Hematopoietic multipotent progenitor cell treated with erythropoietin and hydrocortisone succinate and interleukin-3 and kit ligand, for 4 days (in vitro differentiated cells): ENCODE measurements at places on chromosomes 7 and 10.
A peak's percentile ranks its signal among the peaks of the same experiment; 100 is the strongest.

DNA sequence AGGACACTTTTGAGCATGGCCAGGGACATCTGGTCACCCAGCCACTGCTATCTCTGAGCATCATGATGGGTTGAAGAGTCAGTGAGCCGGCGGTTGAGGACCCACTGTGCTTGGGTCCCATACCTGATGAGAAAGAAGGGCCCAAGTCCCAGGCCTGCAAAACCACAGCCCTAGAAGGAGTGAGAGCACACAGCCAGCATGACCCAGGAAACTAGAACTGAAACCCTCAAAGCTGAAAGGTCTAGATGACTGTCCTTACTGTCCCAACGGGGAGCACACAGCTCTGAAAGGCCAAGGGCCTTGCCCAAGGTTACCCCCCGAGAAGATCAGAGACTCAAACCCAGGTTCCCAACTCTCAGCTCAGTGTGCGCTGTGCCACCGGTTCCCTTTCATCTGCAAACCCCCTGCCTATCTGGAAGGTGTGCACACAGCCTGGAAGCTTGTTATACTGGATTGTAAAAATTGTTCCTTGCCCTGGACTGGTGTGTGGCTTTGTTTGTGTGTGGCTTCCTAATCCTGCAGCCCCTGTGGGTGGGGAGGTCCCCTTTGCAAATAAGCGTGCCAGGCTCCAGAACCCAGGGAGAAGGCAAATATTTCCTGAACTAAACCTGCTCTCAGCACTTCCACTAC is 22.6 kb upstream of the PSAP start:
- no peak for DNase-seq

DNA sequence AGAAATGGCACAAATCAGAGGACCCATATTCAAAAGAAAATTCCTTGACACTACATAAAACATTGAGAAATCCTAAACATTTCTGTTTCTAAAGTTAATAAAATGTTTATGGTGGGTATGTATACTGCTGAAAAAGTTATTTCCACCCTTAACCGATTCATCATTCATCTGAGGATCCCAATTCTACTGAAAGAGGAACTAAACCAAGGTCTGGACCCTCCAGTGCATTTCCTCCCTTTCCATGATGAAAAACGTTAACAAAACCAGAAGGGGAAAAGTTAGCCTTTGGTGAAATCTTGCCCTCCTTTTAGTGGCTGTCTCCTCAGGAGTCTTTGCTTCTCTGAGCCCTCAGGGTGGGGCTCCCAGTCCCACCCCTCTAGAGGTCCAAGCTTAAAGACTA is 144.5 kb upstream of the ASAH2 start:
- DNase-seq, result no peak

GRCh38 chr7:6536262-6537260 is 14.7 kb downstream of the GRID2IP start:
- DNase-seq, result no peak

- DNase-seq, result no peak
Observed at GRCh38 chr7:155373359-155374273, 75.9 kb downstream of the INSIG1 start.

GRCh38 chr7:132609906-132610520 is 33.7 kb upstream of the PLXNA4 start:
- no peak for DNase-seq

- DNase-seq, result no peak
Observed at GRCh38 chr10:23869548-23869947, 339.4 kb upstream of the KIAA1217 start.

GRCh38 chr10:132528064-132528691 is 9.4 kb upstream of the INPP5A start:
- DNase-seq, result no peak

DNA sequence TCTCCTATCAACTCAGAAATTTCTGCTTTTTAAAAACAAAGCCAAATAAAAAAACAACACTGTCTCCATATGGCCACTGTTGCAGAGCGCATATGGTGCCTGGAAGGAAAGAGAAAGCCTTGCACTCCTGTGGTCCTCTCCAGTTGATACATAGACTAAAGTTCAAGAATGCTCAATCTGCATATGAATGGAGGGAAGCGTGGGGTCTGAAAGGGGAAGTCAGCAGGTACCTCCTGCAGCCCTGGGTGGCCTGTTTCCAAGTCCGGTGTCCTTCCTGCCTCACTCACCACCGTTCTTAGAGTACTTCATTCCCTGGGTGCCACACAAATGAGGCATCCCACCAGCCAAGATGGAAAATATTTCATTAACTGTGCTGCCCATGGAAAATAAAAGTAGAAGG is 138.3 kb upstream of the PALS2 start:
- DNase-seq, result peak; percentile 20

DNA sequence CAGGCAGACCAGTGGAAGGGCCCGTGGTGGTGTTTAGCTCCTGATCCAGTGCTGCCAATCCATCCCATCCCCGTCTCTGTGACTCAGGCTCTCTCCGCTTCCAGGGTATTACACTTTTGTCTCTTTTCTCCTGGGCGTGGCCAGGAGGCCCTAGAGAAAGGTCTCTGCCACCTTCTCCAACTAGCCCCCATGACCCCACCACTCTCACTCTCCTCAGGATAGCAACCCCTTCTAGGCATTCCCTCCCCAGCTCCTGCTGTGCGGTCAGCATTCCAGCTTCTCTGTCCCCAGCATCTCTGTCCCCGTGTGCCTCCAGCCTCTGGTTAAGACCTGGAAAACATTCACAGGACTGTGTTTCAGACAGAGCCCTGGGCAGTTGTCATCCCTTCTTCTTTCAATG is 36.2 kb upstream of the R3HCC1L start:
- DNase-seq, result no peak

DNA sequence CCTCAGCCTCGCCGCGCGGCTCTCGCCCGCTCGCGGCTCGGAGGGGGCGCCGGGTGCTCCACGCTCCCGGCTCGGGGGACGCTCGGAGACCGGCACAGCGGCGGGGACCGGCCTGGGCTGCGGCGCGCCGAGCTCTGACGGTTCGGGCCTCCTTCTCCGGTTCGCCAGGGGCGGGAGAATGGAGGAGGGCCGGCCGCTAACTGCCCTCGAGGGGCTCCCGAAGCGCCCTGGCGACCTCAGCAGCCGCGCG is 232 bp upstream of the GRID1 start:
- no peak for DNase-seq

- DNase-seq, result peak; percentile 81
Observed at GRCh38 chr10:104127411-104127810, 5.4 kb downstream of the SFR1 start.

DNA sequence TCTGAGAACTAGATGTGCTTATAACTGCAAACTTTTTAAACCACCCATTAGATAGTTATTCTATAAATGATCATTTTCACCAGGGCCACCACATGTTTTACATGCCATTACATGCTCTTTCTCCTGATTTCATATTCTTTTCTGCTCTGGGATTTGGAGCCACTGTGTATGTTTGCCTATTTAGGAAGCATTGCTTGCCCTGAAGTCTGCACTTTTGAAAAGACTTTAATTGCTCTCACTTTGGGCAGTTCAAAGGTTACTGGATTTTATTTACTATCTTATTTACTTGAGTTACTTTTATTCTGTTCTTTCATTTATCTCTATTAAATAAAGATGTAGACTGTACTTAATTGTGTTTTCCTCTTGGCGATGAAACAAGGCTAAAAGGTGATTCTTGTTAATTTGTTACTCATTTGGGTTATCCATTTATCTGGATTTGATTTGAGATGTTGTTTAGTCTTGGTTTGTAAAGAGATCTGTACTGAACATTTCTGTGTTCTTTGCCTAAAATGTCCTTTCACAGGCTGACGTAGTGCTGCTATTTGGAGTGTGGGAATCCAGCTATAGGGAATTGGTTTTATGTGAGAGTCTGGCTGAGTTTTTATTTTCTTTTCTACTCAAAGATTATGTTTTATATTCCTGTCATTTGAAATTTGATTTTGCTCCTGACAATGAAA is 88.8 kb downstream of the SUGCT start:
- DNase-seq, result no peak

- DNase-seq, result peak; percentile 61
Observed at GRCh38 chr10:21943633-21944265, 59.8 kb downstream of the DNAJC1 start.

- DNase-seq, result peak; percentile 63
Observed at GRCh38 chr7:36967387-36967786, 243.1 kb upstream of the AOAH start.

GRCh38 chr10:68087685-68088401 is 12.8 kb upstream of the HERC4 start:
- no peak for DNase-seq

DNA sequence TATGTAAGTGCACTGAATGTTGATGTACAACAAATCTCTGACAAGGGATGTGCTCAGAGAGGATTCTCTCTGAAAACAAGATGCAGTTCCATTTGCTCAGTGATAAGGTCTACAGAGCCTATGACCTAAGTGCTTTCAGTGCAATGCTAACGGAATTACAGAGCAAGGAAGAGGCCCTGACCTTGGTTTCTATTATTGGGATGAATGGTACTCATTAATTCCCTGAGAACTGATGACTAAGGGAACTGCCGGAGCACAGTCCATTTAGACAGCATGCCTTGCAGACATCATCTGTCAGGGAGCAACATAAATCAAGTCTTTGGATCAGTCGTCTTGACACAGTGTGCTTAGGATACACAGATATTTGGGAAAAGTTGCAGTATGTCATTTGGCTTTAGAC is 340.8 kb downstream of the PHTF2 start:
- no peak for DNase-seq

DNA sequence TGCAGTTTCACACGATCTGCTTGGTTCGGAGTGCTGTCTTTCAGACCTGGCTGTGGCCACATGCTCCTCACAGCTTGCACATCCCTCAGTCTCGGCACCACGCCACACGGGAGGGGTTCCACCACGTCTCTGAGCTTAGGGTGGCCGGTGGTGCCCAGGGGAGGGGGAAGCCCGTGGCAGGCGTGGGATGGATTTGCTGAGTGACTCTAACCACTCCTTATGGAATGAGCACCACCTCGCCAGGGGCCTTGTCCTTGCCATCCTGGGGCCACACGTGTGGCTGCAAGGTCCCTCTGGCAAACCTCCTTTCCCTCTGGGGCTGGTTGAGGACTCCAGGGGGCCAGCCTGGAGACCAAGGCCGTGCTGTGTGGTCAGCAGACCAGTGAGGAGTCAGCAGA is 29.1 kb upstream of the FAM20C start:
- no peak for DNase-seq

- no peak for DNase-seq
Observed at GRCh38 chr10:110666673-110667072, 22.5 kb downstream of the RBM20 start.

GRCh38 chr7:157502701-157503111 is 165.9 kb downstream of the DNAJB6 start:
- DNase-seq, result peak; percentile 34

GRCh38 chr7:33137103-33137502 is 7.7 kb downstream of the BBS9 start:
- no peak for DNase-seq

GRCh38 chr10:101816913-101817336 is 1.3 kb downstream of the OGA start:
- DNase-seq, result no peak

DNA sequence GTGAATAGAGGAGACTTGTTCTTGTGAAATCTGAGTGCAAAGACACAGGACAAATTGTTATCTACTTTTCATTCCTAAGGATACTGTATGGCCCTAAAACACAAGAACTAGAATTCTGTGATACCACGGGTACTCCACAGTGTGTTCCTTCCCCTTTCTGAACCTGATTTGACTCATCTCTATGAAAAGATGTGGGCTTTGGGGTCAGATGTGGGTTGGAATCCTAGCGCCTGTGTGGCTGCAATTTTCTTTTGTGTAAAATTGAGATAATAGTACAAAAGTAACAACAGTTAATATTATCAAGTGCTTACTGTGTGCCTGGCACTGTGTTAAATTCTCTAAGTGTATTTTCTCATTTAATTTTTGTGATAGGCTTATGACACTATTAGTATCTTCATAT is 8.1 kb downstream of the SRGN start:
- peak; percentile 45 for DNase-seq

DNA sequence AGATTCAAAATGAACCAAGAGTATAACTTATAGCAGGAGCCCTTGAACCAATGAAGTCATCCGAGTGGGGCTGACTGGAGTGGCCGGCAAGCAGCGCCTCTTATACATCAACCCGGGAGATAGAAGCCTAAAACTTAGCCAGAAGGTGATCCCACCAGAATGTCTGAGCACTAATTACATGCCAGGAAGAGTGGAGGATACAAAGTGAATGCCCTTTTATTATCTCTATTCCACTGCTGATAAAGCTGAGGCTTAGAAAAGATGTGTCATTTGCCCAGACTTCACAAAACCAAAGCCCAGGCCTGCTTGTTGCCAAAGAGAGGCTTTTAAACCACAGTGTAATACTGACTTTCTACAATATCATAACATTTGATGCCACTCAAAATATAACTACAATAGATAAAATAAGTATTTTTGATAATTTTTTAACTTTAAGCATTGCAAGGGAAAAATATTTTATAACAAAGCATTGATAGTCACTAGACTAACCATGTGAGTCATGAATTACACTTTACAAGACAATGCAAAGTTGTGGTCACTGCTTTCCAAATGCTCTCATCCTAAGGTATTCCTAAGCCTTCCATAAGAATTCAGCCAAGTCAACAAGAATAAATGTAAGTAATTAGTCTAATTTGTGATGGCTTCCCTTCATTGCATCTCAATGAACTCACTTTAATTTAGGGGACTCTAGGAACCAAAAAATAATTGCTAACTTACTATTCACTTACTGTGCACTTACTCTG is 58.6 kb upstream of the ARID5B start:
- DNase-seq, result peak; percentile 56

GRCh38 chr7:5377816-5378215 is 45.8 kb downstream of the TNRC18 start:
- DNase-seq, result no peak

- no peak for DNase-seq
Observed at GRCh38 chr7:78760620-78761355, 692.7 kb downstream of the MAGI2 start.

DNA sequence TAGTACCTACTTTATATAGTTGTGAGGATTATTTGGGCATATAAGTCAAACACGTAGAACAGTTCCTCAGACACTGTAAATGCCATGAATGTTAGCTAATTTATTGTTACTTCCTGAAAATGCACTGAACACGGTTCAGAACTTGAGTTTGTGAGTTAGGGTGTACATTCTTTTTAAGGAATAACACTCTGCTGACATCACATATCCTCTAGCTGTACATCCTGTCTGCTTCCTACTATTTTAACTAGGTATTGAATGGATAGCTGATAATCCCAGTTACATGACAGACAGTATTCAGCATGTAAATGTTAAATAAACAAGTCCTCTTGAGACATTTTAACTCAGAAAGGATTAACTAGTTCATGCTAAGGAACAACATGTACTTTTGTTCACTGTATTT is 16.0 kb downstream of the SAMD8 start:
- peak; percentile 19 for DNase-seq

- DNase-seq, result no peak
Observed at GRCh38 chr7:70728872-70729552, 402.9 kb upstream of the GALNT17 start.

- DNase-seq, result peak; percentile 44
Observed at GRCh38 chr7:2354939-2355704, 495 bp downstream of the EIF3B start.

- DNase-seq, result no peak
Observed at GRCh38 chr7:84207025-84207424, 12.4 kb upstream of the SEMA3A start.

- DNase-seq, result no peak
Observed at GRCh38 chr7:73463260-73463659, 29.7 kb downstream of the FZD9 start.

- peak; percentile 89 for DNase-seq
Observed at GRCh38 chr7:66869660-66870450, 51.2 kb upstream of the TMEM248 start.

- no peak for DNase-seq
Observed at GRCh38 chr7:20216406-20217036, 663 bp downstream of the MACC1 start.

GRCh38 chr10:29254123-29255046 is 34.5 kb upstream of the LYZL1 start:
- peak; percentile 91 for DNase-seq
